Fibroblast of the conjunctiva (primary cell): ENCODE measurements at places on chromosomes 3 and 15.
A peak's percentile ranks its signal among the peaks of the same experiment; 100 is the strongest.

DNA sequence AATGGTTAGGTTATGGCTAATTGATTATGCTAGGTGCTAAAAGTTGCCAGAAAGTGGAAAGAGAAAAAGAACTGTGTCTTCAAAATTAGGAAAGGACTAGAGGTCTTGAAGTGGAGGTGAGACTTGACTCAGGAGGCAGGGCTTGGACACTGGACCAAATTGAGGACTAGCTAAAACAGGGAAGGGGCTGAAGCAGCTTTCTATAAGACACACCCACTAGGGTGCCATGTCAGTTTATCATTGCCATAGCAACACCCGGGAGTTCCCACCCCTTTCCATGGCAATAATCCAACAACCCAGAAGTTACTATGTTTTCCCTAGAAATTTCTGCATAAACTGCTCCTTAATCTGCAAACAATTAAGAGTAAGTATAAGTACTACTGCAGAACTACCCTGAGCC lies 42.9 kb upstream of the MITF start:
- DNase-seq = no peak

DNA sequence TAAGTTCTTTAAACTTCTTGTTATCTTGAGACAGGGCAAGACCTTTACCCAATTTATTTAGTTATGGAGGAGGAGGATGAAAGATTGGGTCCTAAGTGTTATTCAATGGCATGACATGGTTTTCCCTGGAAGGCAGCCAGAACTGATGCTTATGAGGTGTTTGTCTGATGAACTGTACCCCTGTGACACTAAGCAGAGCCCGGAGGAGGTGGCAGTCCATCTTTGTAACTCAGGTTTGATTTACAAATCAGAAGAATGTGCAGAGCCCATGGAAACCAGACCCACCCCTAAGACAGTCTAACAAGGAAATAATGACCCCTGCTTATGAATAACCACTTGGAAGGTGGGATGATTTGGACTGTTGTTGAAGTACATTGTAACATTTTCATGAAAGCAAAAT lies 878.6 kb upstream of the NR2F2 start:
- DNase-seq = no peak

DNA sequence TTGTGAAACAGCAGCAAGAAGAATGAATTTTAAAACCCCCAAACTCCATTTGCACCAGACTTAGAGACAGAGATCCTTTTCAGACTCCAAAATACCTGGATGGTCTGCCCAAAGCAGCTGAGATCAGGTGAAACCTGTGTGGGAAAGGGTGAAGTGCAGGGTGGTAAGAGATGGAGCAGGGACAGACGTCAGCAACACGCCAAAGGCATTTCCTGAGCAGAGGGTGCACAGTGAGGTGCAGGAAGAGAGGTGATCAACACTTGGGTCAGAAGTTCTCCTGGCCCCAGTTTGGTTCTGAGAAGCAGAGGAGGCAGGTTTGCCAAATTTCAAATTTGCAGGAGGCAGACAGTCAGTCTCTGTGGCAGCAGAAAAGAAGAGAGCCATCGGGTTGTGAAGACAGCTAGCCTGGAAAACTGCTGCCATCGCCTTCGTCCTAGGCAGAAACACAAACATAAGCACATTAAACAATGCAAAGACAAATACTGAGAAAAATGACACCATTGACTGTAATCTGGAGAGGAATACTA lies 9.8 kb downstream of the CCR4 start:
- no peak for DNase-seq

DNA sequence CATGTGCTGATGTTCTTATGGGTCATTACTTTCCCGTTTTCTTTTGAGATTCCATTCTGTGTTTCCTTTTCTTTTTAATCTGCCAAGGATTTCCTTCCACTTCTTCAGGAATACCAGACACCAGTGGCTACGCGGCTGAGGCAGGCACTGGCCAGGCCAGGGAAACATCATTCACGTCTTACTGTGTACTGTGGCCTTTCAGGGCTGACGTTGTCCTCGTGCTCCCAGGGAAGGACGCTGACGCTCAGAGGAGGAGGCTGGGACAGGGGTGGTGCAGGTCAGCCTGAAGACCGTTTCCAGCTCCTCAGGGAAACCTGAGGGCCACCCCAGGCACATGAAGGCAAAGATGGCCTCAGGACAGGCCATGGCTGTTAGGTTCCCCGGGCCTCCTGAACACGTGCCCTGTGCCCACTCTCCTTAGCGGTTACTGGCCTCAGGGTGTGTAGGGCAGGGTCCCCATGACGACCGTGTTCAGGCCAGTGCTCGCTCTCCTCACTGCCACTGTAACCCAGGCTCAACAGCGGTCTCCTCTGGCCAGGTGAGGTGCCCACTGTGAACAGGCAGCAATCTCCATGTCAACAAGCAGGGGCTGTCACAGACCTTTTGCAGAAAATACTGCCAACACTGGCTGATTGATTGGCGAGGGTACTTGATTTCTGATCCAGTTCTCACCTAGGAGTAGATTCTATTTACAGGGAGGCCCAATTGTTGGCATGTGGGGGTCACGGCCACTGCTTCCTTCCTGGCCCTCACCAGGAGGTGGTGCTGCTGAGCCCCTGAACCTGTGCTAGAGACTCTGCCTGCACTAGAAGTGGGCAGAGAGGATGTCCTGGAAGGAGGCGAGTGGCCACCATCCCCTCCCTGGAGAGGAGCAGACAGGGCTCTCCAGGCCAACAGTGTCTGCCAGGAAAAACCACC lies 169.5 kb downstream of the ATP10A start:
- DNase-seq = no peak

GRCh38 chr3:16494814-16495431 lies 18.6 kb downstream of the RFTN1 start:
- DNase-seq = no peak

GRCh38 chr3:71360180-71360579 lies 223.3 kb downstream of the FOXP1 start:
- DNase-seq = no peak

GRCh38 chr15:83999396-84000135 lies 236.0 kb upstream of the GOLGA6L4 start:
- no peak for DNase-seq

- DNase-seq = no peak
Observed at GRCh38 chr3:126111126-126111551, 27.2 kb upstream of the SLC41A3 start.

GRCh38 chr15:81784751-81785150 lies 261.1 kb downstream of the MEX3B start:
- no peak for DNase-seq

DNA sequence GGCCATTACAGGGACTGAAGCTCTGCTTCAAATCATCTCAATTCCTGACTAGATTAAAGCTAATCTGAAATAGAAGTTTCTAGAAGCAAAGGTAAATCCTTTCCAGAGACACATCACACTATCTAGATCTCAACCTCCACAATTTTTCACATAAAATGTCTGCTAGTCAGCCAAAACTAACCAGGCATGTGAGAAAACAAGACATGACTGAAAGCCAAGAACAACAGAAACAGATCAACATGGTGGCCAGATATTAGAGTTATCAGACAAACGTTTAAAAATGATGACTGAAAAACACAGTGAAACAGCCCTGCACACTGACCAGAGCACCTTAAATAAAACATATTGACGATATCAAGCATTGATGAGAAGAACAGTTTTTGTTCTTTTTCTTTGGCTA lies 59.1 kb downstream of the SUMF1 start:
- no peak for DNase-seq

GRCh38 chr15:89728254-89728653 lies 22.8 kb downstream of the MESP1 start:
- DNase-seq = peak; percentile 34

GRCh38 chr3:4981294-4981664 lies 2.0 kb downstream of the BHLHE40 start:
- no peak for DNase-seq

DNA sequence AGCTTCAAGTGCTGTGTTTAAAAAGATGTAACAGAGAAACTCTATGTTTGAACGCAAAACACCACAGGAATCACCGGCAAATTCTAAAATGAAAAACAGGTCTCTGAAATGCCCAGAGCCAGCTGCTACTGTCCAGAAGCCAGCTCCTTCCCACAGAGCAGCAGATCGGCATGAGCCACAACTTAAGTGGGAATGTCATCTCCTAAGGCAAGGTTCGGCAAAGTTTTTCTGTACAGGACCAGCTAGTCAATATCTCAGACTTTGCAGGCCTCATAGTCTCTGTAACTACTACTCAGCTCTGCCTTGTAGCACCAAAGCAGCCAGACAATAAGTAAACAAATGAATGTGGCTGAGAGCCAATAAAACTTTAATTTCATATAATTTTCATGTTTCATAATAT lies 4.9 kb downstream of the PLOD2 start:
- no peak for DNase-seq
